ENCODE measurements at places on chromosomes 3 and 15.

- DNase-seq: no peak
These were observed 90.4 kb downstream of the MECOM start for GRCh38 chr3:169573148-169573547.

GRCh38 chr15:50075319-50075718 lies 43.7 kb downstream of the ATP8B4 start:
- no peak for DNase-seq

DNA sequence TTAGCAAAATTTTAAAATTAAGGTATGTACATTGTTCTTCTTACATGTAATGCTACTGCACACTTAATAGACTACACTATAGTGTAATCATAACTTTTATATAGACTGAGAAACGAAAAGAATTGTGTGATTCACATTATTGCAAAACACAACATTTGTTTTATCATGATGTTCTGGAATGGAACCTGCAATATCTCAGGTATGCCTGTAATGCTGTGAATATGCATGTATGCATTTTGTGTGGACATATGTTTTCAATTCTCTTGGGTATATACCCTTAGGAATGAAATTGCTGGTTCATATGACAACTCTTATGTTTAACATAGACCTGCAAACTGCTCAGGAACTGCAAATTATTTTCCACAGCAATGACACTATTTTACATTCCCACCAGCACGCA lies 38.6 kb upstream of the TJP1 start:
- no peak for DNase-seq

DNA sequence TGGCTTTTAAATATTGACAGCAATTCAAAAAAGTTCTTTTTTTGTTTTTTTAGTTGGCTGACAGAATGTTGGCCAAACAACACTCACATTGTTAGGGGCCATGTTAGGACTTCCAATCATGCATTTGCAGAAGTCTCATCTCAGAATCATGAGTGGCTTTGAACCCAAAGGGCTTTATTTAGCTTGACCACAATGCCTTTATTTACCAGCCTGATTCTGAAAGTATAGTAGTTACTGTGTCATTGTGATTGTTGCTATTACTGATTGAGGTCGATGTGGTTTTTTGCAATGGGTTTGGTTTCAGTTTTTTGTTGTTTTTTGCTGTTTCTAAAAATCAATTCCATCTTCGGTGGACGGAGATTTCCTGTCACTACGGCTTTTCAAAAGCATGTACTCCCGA lies 7.2 kb downstream of the GLDN start:
- DNase-seq: no peak

DNA sequence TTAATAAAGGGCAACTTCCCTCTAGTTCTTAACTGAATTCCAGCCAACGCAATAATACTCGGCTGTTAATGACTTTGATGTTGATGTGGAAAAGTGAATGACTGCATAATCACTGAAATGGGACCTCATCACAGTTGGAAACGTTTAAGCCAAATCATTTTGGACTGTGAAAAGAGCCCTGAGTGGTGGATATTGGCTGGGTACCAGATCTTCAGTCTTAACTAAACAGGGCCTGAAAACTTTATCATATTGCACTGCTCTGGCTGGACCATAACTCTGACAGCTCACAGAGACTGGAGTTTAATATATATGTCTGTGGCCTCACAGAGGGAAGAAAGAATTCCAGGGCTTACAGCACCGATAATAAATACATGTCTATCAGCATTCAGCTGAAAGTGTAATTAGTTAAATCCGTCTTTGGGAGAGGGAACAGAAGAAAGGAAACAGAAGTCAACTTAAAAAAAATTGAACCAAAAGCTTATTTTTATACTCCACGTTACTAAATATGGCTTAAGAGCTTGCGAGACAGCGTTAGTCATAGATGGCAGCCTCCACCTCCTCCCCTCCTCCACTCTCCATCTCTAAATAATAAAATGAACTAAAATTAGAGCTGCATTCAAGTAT lies 222.3 kb upstream of the CDIN1 start:
- peak; percentile 65 for DNase-seq

GRCh38 chr15:63382966-63383710 lies 1.5 kb upstream of the CA12 start:
- no peak for DNase-seq

DNA sequence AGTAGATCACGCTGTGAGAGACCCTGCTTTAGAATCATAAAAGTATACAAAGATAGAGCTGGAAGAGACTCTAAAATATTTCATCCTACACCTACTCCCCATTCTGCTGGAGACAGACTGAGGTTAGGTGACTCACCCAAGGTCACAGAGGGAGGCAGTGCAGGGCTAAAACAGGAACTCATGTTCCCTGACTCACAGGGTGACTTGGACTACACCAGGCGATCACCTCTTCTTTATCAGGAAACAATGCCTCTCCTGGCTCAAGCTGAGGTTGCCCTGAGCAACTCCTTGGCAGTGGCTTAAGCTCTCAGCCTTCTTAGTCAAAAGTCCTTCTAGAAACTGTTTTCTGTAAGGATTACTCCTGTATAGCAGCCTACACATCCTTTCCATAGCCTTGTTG lies 26.4 kb upstream of the TNFAIP8L3 start:
- peak; percentile 79 for DNase-seq

Data from GM04504 (cell line).